ENCODE measurements at places on chromosomes 6 and 20. TPM values are rescaled to one million over a fixed set of nuclear protein-coding genes. Genes with fewer than 3 reads are reported as not detected.

IMPG1 gene
- total RNA-seq, result not detected

AGER gene
- 6.1 TPM for total RNA-seq

ZDHHC14 gene
- total RNA-seq, result 32.6 TPM

EXOC2 gene
- total RNA-seq, result 36.5 TPM

COL12A1 gene
- 49.3 TPM for total RNA-seq

HCK gene
- not detected for total RNA-seq

SLC17A1 gene
- not detected for total RNA-seq

NRN1 gene
- total RNA-seq, result 34.5 TPM

WFDC10B gene
- total RNA-seq, result not detected

SYNCRIP gene
- 66.6 TPM for total RNA-seq

ATAT1 gene
- total RNA-seq, result 8.9 TPM

HDGFL1 gene
- total RNA-seq, result not detected

TSHZ2 gene
- total RNA-seq, result 0.63 TPM

CD93 gene
- total RNA-seq, result 604 TPM

EMILIN3 gene
- total RNA-seq, result 0.15 TPM

CLIC5 gene
- 0.05 TPM for total RNA-seq

EYS gene
- not detected for total RNA-seq

INSM1 gene
- total RNA-seq, result not detected

MRPS10 gene
- total RNA-seq, result 35.1 TPM

LY6G5C gene
- 3.7 TPM for total RNA-seq

VSTM2L gene
- total RNA-seq, result 2.5 TPM

OXT gene
- not detected for total RNA-seq

TULP4 gene
- total RNA-seq, result 55.1 TPM

NAA20 gene
- 39.4 TPM for total RNA-seq

CNR1 gene
- total RNA-seq, result not detected

ATP9A gene
- total RNA-seq, result 48.8 TPM

BMP5 gene
- total RNA-seq, result not detected

ZNF341 gene
- total RNA-seq, result 4.3 TPM

TRIM38 gene
- total RNA-seq, result 12.3 TPM
